ENCODE measurements at places on chromosomes 3 and 15.

- DNase-seq = no peak
Measured at GRCh38 chr3:168933614-168934013, 729.9 kb downstream of the MECOM start.

DNA sequence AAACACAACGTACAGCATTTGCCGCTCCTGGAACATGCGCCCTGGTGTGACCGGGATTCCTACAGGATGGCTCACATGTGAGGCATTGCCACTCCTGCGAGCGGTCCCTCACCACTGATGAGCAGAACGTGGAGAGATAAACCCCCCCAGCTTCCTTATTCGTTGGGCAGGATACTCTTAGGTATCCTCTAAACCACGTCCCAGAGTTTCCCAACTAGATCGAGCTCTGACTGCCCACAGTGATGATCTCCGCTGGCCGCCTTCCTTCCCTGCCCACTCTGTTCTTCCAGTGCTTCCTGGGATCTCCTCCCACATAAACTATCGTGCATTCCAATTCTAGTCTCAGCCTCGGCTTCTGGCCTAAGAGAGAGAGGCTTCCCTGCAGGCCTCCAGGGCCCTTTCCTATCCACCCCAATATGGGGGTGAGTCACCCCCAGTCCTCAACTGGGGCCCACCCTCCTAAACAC lies 91.8 kb downstream of the TOP2B start:
- DNase-seq = no peak

DNA sequence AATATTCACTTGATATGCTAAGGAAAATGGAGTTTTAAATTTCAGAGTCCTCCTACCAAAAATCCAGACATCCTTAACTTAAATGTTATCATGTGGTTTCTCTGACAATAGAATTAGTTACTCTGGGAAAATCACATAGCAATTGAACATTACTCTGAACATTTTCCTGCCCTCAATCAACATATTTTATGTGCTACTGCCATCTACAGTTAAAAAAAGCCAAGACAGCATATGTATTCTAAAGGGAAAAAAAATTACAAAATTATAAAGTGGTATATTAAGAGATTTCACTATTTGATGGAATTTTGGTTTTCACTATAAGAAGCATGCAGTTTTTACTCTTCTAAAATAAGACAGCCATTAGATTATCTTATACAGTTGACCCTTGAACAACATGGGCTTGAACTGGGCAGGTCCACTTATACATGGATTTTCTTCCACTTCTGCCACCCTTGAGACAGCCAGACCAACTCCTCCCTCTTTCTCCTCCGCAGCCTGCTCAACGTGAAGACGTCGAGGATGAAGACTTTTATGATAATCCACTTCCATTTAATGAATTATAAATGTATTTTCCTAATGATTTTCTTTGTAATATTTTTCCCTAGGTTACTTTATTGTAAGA lies 122.3 kb downstream of the ATP1B3 start:
- no peak for DNase-seq

DNA sequence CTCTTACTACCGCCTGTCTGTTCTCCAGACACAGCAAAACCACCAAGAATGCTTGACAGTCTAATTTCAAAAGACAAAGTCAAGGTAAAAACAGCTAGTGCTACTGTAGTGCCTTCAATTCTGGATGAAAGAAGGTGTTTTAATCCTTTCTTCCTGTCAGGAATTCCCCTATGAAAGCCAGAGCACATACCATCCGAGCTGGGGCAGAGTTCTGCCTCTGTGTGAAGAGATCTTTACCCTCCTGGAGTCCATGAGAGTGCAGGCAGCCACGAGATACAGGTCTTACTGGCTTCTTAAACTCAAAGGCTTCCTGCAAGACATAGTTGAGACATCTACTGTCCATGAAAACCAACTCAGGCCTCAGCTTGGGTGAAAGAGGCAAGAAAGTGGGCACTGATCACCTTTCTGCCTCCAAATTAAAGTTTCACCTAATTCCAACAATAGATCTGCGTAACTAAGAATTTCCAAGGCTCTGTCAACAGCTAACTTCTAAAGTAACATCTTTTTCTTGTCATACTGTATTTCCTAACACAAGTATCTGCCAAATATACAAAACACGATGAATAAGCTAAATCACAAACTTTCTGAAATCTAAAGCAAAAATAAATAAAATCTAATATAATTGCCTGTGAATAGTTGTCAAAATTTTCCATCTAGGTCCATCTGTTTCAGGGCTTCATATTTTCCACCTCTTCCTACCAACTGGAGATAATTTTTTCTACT lies 7.5 kb downstream of the CDC25A start:
- DNase-seq = no peak

- no peak for DNase-seq
Measured at GRCh38 chr3:126421573-126422119, 26.9 kb downstream of the CFAP100 start.

GRCh38 chr3:186930641-186931531 lies 560 bp downstream of the ST6GAL1 start:
- no peak for DNase-seq

GRCh38 chr15:91995146-91995545 lies 141.6 kb downstream of the SLCO3A1 start:
- no peak for DNase-seq

DNA sequence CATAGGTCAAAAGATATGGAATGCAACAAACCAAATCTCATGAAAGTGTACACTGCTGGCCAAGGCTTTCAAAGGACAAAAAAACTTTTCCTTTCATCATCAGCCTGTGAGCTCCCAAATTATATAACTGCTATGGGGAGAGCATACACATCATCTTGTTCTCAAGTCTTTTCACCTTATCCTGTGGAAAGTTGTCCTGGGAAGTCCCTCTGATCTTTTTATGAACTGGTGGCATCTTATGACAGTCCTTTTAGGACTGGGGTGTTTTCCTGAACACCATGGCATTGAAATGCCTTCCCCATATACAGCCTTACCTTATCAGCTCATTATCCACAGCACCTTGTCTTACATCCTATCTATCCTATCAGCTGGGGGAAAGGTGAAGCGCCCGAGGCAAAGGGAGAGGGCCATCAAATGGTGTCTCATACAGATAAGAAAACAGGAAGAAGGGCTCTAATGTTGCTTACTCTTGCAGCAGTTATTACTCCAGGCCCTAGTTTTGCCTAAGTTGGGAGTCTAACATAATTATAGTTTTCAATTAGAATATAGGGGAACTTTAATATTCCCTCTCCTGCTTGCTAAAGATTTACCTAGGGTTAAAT lies 61.5 kb upstream of the GOLIM4 start:
- no peak for DNase-seq

GRCh38 chr3:128052595-128053351 lies 536 bp downstream of the SEC61A1 start:
- no peak for DNase-seq

- DNase-seq = no peak
Measured at GRCh38 chr15:85033148-85033547, 51.5 kb downstream of the PDE8A start.

GRCh38 chr15:88932271-88932874 lies 19.2 kb upstream of the MFGE8 start:
- DNase-seq = no peak

GRCh38 chr3:173876476-173876875 lies 478.9 kb downstream of the NLGN1 start:
- no peak for DNase-seq

- no peak for DNase-seq
Measured at GRCh38 chr3:149134575-149134974, 5.1 kb downstream of the HPS3 start.

- DNase-seq = no peak
Measured at GRCh38 chr15:82875411-82876003, 66.1 kb downstream of the WHAMM start.

DNA sequence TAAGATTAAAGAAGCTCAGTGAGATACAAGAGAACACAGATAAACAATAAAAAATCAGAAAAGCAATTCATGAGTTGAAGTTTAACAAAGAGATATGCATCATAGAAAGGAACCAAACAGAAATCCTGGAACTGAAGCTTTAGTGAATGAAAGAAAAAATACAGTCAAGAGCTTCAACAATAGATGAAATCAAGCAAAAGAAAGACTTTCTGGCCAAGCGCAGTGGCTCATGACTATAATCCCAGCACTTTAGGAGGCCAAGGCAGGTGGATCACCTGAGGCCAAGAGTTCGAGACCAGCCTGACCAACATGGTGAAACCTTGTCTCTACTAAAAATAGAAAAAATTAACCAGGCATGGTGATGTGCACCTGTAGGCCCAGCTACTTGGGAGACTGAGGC lies 301.6 kb upstream of the MANF start:
- no peak for DNase-seq

- DNase-seq = no peak
Measured at GRCh38 chr3:16121391-16121790, 53.1 kb upstream of the GALNT15 start.

GRCh38 chr3:16013568-16013967 lies 160.9 kb upstream of the GALNT15 start:
- no peak for DNase-seq

- no peak for DNase-seq
Measured at GRCh38 chr15:45338417-45338816, 39.9 kb downstream of the GATM start.

All from SHP77 (cell line).